ENCODE measurements at places on chromosomes 1 and 21.
A peak's percentile ranks its signal among the peaks of the same experiment; 100 is the strongest.

GRCh38 chr1:231643071-231643934 lies 16.7 kb downstream of the DISC1 start:
- no peak for DNase-seq

DNA sequence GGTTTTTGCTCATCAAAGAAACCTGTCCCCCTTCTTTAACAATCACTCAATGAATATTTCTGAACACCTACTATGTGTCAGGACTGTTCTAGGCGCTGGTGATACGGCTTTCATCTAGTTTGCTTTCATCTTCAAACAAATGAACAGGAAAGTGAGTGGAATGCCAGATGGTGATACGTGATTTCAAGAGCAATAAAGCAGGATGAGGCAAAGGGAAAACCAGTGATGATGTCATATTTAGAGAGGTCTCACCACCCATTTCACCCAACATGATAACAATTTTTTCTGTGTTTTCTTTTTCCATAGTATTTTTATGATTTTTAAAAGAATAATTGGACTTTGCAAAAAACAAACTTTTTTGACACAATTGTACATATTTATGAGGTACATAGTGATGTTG lies 11.3 kb upstream of the SLC6A17 start:
- DNase-seq, result no peak

GRCh38 chr1:154386643-154387352 lies 18.3 kb upstream of the IL6R start:
- DNase-seq, result no peak

DNA sequence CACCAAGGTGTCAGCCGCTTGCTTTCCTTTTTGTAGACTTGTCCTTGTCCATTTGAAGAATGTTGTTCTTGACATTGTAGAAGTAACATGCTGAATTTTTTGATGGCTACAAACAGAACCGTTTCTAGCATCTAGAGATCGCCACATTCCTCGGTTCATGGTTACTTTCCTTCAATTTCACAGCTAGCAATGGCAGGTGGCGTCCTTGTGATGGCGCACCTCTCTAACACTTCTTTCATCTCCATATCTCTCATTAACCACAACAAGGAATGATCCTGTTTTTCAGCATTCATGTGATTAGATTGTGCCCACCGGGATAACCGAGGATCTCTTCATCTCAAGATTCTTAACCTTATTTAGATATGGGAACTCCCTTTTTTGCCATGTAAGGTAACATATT lies 2129.8 kb downstream of the NCAM2 start:
- no peak for DNase-seq

DNA sequence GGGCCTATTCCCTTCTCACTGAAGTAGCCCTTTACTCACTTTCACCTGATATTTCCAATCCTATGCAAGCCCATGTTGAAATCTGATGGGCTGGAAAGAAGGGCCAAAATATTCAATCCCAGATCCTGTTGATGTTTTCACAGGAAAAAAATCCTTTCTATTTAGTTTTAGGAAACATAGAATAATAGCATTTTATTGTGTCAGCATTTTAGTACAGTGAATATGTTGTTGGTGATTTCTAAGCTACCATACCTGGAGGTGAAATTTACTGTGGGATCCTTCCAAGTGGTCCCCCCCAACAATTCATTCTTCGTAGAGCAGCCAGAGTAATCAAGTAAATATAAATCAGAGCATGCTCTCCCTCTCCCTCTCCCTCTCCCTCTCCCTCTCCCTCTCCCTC lies 3.4 kb upstream of the UBE2U start:
- no peak for DNase-seq

DNA sequence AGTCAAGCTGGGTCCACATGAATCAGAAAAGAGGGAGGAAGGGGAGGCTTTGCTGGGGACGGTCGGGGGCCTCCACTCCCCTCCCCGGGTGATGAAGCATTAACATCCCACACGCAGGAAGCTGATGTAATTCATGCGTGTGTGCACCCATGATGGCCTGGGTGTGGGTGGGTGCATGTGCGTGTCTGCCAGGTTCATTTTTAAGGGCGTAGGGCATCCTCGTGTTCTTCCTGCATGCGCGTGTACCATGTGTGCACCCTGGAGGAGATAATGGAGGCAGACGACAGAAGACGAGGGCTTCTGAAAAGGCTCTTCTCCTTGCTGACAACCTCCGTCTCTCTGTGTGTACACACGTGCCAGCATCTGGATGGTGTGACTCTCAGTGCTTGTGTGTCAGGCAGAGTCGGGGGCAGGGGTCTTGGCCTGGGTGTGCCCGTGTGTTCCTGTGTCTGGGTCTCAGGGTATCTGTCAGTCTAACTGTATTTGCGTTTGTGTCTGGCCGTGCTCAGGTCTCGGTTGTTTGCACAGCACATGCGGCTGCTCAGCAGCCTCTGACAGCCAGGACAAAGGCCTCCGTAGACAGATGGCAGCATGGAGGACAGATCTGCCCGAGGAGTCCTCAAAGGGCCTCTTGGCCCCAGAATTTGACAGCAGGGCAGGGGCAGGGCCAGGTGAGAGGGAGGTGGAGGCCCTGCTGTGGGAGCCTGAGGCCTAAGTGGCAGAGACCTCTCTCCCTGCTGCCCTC lies 2.4 kb downstream of the RAP1GAP start:
- no peak for DNase-seq

GRCh38 chr1:170247751-170248521 lies 102.2 kb downstream of the NTMT2 start:
- peak; percentile 48 for DNase-seq

DNA sequence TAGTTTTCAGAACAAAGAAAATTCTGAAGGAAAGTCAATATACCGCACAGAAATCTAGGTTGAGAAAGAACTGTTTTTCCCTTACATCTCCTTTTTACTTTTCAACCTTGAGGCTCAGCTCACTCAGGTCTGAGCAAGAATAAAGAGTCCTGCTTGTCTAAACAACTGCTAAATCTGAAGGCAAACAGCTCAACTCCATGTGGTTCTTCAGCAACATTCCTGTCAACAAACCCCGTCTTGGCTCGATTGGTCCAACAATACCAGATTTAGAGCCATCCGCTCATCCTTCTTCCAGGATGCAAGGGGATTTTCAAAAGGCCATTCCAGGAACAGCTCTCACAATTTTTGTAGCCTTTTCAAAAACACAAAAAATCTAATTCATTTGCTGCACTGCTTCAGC lies 119.8 kb downstream of the HLCS start:
- peak; percentile 20 for DNase-seq

DNA sequence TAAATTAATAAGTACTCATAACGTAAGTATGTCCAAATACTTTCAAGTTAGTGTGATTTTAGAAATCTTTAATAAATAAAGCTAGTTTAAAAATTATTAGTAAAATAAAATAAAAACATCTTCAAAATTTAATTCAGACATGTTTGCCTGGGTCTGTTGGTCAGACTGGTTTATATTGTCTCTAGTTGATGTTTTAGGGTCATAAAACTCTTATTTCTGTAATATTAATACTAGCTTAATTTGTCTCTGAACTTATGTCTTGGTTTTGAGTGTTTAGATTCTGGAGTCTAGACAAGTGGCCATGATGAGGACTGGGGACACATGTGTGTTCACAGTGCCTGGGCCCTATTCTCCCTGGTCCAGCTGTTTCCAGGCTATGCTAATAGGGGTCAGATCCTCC lies 184.5 kb upstream of the TNR start:
- DNase-seq, result no peak

DNA sequence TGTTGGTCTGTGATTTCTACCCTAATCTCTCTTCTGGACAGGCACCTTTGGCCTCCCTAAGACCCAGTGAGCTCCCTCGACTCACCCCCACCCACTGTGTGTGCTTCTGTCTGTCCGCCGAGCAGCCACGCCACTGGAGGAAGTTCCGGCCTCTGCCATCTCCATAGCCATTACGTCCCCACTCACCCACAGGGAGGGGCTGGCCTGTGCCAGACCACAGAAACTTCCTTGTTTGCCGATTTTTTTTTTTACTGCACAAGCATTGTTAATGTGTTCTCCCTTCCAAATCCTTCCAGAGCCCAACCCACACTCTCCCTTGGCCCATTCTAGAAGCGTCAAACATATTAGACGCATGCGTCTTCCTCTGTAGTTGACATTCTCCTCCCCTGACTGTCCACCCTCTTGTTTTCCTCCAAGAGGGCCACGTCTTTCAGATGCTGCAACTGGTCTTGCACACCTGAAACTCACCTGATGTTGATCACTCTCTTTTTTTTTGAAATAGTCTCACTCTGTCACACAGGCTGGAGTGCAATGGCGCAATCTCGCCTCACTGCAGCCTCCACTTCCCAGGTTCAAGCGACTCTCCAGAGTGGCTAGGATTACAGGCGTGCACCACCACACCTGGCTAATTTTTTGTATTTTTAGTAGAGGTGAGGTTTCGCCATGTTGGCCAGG lies 72.3 kb downstream of the EVA1C start:
- no peak for DNase-seq

- DNase-seq, result no peak
Observed at GRCh38 chr1:35622510-35623178, 18.7 kb downstream of the PSMB2 start.

DNA sequence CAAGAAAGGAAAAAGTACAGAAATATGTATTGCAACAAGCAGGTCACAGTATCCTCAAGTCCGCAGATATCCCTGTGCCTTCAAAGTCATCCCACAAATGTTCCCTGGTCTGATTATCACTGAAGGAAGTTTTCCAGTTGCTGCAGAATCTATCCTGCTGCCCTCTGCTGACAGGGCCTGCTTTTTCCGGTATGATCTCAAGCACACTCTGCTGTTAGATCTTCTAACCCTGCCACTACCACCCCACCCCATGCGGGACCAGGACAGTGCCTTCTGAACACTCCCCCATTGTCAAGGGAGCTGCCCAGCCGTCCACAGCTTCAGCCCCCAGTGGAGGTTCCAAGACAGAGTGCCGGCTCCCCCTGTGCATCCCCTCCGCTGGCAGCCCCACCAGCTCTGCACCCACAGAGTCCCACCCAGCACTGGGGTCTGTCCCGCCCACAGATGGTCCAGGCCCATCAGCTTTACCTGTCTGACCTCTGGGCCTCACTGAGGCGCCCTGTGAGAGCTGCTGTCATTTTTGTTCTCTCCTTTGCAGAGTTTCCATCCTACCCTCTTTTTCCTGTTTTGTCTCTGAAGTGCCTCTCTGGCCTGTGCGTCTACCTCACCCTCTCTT lies 27.9 kb downstream of the FAM163A start:
- DNase-seq, result no peak

DNA sequence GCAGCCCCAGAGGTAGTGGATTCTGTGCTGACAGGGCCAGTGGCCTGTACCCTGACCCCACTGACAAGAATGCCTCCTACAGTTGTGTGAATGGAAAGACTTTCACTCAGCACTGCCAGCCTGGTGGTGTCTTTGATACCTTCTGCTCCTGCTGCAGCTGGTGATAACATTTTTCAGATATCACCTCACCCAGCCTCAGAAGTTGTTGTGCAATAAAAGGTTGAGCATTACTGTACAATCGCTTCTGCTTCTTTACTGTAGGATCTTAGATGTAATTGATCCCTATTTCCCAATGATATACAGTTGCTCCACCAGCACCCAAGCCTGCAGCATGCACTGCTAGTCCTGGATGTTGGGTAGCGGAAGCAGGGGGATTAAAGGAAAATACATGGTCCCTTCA lies 4.8 kb upstream of the CHIA start:
- DNase-seq, result no peak

- no peak for DNase-seq
Observed at GRCh38 chr1:93566227-93566626, 115.4 kb downstream of the BCAR3 start.

- no peak for DNase-seq
Observed at GRCh38 chr21:40613546-40614030, 233.4 kb downstream of the DSCAM start.

- peak; percentile 65 for DNase-seq
Observed at GRCh38 chr1:6911974-6912373, 126.7 kb downstream of the CAMTA1 start.

- DNase-seq, result no peak
Observed at GRCh38 chr21:44368711-44369446, 15.5 kb downstream of the TRPM2 start.

- no peak for DNase-seq
Observed at GRCh38 chr1:41056907-41057306, 35.4 kb upstream of the SLFNL1 start.

GRCh38 chr1:154992721-154993571 lies 440 bp upstream of the LENEP start:
- DNase-seq, result no peak

DNA sequence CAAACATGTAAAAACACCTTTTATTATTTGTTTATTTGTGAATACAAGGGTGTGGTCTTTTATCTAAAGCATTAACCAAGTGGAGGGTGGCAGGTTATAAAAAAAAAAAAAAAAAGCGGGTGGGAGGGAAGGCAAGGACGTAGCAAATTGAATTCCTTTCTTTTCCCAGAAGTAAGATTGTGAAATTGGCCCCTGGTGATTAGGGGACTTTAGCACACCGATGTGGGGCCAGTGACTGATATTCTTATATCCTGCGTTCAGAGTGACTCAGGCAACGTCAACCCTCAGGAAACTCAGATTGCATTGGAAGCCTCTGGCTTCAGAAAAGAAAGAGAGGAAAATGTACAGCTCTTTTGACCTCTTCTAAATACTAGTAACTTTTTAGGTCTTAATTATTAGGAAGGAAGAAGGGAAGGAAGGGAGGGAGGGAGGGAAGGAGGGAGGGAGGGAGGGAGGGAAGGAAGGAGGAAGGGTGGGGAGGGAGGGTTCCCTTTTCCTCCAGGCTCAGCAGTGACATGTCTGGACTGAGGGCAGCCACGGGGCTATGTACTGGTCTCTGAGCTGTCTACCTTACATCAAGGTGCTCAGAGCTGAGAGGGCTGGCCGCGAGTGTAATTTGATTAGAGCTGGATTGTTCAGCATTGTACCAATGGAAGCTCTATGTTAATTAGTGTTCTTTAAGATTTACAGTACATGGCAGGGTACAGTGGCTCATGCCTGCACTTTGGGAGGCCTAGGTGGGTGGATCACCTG lies 30.2 kb downstream of the EVA1C start:
- DNase-seq, result no peak

- no peak for DNase-seq
Observed at GRCh38 chr1:112852276-112852675, 103.7 kb downstream of the SLC16A1 start.

GRCh38 chr1:33443080-33443704 lies 12.3 kb upstream of the PHC2 start:
- DNase-seq, result no peak

Data from adipocyte (in vitro differentiated cells).